ENCODE measurements at places on chromosomes 4 and X. TPM values are rescaled to one million over a fixed set of nuclear protein-coding genes. Genes with fewer than 3 reads are reported as not detected.

GABRG1 gene
- total RNA-seq: not detected

- no peak for DNase-seq
Measured at GRCh38 chr4:119841361-119841760, 212.8 kb upstream of the PDE5A start.

ADAM29 gene
- not detected for total RNA-seq

C1QTNF7 gene
- 4.3 TPM for total RNA-seq

DNA sequence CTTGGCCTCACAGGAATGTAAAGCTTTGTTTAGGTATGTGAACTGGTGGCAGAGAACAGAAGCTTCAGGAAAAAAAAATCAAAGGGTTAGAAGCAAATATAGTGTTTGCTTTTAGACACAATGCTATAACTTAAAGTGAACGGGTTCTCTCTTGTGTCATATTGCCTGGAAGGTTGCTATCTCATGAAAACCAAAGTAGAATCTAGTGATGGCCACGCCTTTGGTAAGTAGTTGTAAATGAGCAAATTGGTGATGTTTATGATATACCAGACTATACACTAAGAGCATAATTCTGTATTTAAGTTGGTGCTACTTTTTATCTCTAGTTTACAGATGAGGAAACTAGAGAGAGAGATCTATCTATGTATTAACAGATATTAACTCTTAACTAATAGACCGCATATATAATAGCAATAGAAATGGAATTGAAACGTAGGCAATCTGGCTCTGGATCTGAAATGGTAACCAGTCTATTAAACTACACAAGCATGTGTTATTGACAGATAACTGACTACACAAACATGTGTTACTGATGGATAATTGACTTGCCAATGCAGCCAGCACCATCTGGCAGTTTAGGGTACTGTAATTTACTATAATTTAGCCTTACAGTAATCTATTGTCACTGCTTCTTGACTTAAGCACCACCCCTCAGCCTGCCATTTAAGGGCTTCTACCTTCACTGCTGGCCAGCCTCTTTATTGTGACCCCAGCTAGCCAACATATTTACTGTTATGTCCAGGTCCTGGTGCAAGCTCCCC lies 40.8 kb downstream of the HCCS start:
- DNase-seq: no peak

DNA sequence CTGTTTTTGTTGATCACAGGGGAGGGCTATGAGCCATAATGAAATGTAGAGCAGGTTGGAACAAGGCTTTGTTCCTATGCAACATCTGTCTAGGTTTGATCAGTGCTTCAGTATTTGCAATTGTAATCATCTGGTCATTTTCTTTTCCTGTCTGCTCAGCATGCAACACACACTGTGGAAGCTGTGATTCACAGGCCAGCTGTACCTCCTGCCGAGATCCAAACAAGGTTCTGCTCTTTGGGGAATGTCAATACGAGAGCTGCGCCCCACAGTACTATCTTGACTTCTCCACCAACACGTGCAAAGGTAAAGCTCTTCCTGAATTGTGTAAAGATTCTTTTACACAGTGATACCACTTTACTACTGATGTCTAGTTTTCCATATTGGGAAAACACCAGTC lies 181.9 kb upstream of the ANXA3 start:
- DNase-seq: no peak

MGST2 gene
- 135 TPM for total RNA-seq

TMEM47 gene
- 70.8 TPM for total RNA-seq

GRCh38 chrX:134732152-134732551 lies 73.9 kb upstream of the PLAC1 start:
- no peak for DNase-seq

- DNase-seq: no peak
Measured at GRCh38 chr4:28373601-28374000, 1513.0 kb downstream of the STIM2 start.

PABPC1L2A gene
- not detected for total RNA-seq

GRCh38 chrX:132181364-132181763 lies 37.9 kb downstream of the RAP2C start:
- no peak for DNase-seq

DNA sequence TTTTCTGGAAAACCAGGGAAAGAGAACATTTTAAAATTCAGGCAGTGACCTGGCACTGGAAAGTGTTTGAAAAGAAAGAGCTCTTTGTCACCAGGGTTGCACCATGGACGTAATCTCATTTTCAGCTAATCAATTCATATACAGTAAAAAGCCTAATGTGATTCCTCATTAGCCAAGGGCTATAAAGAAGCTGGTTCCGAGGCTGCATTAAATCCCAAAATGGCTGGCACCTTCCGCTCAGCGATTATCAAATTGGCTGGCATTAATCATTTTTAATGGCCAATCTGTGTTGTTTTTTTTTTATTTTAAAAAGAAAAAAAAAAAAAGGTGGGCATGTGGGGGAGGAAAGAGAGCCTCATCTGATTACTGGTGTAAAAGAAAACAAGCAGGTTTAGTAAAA lies 341.4 kb downstream of the RAB28 start:
- no peak for DNase-seq

DNA sequence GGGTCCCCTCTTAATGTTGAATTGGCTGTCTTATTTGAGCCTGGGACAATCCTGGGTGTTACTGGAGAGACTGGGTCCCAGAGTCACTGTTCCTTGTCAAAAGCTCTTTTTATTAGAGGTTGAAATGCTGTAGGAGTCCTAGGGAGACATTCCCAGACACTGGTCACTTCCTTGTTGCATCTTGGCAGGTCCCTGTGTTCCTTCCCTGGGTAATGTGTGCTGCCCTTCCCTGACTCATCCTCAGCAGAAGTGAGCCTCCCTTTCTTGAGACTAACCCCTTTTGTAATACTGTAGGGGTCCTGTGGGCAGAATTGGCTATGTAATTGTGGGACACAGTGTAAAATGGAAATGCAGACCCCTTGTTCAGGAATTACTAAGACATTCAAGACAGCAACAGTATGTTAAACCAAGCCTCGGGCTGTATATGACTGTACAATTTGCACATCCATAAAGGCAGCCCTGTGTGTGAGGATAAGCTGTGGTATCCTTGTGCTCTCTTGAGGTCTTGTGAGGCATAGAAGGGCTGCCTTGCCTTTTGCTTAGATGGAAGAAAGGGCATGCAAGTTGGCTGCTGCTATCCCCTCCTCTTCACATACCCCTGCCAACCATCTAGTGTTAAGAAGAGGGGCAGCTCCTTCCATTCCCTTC lies 53.5 kb downstream of the DCLK2 start:
- DNase-seq: no peak

- no peak for DNase-seq
Measured at GRCh38 chr4:92266521-92266920, 37.2 kb upstream of the GRID2 start.

- no peak for DNase-seq
Measured at GRCh38 chr4:123588631-123589241, 192.1 kb downstream of the SPRY1 start.

DNA sequence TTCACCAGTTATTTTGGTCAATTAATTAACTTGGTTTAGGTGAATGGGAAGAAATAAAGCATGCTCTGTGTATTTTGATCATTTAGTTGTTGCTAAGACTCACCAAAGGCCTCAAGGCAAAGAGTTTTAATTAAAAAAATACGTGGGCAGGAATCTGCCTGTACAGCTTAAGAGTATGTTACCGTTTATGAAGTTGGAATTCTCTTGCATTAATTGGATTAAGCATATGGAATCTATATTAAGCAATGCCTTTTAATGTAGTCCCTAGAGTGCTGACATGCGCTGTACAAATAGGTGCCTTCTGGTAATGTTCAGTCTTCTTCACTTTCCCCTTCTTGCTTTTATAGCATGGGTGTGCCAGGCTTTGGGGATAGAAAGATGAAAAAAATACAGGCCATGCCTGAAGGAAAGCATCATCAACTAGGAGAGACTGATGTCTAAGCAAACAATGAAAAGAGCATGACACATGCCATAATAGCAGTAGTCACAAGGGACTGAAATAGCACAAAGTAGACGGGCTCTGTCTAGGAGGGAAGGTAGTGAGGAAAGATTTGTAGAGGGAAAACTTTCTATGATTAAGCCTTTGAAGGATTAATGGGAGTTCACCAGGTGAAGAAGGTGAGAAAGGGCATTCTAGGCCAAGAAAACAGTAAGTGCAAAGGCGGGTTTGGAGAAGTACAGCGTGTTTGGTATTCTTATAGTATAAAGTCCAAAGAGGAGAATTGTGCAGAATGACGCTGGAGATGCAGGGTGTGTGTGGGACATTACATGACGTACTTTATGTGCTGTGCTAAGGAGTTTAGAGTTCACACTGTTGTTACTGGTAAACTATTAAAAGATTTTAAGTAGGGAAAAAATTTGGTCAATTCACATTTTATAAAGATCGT lies 226.1 kb upstream of the ANXA3 start:
- no peak for DNase-seq

DNA sequence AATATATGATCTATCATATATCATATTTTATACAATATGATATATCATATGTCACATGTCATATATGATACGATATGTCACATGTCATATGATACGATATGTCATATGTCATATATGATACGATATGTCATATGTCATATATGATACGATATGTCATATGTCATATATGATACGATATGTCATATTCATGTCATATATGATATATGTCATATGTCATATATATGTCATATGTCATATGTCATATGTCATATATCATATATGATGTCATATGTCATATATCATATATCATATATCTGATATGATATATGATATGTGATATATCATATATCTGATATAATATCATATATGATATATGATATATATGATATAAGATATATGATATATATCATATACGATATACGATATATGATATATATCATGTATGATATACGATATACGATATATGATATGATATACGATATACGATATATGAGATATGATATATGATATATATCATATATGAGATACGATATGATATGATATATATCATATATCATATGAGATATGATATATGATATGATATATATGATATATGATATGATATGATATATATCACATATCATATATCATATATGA lies 122.3 kb upstream of the USP9X start:
- DNase-seq: no peak

DNA sequence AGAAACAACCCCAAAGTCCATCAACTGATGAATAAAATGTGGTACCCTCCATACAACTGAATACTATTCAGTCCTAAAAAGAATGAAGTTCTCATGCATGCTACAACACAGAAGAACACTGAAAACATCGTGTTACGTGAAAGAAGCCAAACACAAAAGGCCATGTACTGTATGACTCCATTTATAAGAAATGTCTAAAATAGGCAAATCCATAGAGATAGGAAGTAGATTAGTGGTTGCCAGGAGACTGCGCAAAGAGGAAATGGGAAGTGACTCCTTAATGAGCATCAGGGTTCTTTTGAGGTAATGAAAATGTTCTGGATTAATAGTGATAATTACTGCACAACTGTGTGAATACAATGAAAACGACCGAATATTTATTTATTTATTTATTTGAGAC lies 23.4 kb downstream of the FBXW7 start:
- DNase-seq: no peak

TENM3 gene
- 0.96 TPM for total RNA-seq

GRCh38 chr4:100391863-100392262 lies 126.0 kb downstream of the EMCN start:
- DNase-seq: no peak

Measured in ureter (tissue), 1 donor.